Activated CD8-positive, alpha-beta memory T cell treated with anti-CD3 and anti-CD28 coated beads, Interleukin-2, amount 10 ng/mL, durations not matched to agents 7 days and 5 days (primary cell): ENCODE measurements at places on chromosomes 5 and 9. TPM values are rescaled to one million over a fixed set of nuclear protein-coding genes. Genes with fewer than 3 reads are reported as not detected.

- DNase-seq: no peak
Observed at GRCh38 chr9:89576404-89576839, 28.4 kb upstream of the GADD45G start.

DNA sequence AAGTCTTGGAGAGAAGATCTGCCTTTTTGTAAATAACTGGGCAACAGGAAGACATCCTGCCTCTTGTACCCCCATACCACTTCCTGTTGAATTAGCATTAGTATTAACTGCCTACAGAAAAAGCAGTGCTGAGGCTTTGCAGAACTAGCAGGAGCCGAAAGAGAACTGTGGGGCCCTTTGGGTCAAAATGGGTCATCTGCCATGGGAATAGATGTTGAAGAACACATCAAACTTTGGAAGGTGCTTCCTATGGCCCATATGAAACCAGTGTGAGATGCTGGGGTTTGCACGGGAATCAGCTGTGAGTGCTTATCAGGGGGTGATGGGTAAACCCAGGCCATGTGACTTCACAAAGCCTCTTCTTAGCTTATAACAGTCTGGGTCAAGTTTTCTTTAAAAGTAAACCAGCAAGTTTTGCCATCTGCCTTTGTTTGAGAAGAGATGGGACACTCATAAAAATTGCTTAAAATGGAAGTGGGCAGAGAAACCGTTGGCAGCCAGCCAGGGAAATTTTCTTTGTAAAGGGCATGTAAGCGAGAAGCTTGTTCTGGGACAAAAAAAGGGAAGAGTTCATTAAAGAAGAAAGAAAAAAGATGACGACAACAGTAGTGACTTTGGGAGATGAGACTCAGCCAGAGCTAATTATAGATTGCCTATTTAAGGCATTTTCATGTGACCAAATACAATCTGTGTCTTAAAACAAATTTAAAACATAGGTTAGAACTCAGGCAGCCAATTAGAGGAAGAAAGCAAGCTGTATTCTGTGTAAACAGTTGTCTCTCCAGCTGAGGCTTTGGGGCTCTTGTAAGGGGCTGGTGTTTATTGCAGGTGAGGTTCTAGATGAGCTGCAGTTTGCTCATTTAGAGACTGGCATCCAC, 4.4 kb downstream of the SLC25A25 start:
- DNase-seq: peak; percentile 60

GRCh38 chr5:1913578-1913977, 30.9 kb upstream of the IRX4 start:
- DNase-seq: no peak

GRCh38 chr9:135592625-135593024, 31.1 kb downstream of the PAEP start:
- DNase-seq: no peak

DNA sequence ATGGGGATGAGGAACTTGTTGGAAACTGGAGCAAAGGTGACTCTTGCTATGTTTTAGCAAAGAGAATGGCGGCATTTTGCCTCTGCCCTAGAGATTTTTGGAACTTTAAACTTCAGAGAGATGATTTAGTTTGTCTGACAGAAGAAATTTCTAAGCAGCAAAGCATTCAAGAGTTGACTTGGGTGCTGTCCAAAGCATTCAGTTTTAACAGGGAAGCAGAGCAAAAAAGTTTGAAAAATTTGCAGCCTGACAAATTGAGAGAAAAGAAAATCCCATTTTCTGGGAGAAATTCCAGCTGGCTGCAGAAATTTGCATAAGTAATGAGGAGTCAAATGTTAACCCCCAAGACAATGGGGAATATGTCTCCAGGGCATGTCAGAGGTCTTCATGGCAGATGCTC, 682.3 kb upstream of the ST8SIA4 start:
- DNase-seq: no peak

DNA sequence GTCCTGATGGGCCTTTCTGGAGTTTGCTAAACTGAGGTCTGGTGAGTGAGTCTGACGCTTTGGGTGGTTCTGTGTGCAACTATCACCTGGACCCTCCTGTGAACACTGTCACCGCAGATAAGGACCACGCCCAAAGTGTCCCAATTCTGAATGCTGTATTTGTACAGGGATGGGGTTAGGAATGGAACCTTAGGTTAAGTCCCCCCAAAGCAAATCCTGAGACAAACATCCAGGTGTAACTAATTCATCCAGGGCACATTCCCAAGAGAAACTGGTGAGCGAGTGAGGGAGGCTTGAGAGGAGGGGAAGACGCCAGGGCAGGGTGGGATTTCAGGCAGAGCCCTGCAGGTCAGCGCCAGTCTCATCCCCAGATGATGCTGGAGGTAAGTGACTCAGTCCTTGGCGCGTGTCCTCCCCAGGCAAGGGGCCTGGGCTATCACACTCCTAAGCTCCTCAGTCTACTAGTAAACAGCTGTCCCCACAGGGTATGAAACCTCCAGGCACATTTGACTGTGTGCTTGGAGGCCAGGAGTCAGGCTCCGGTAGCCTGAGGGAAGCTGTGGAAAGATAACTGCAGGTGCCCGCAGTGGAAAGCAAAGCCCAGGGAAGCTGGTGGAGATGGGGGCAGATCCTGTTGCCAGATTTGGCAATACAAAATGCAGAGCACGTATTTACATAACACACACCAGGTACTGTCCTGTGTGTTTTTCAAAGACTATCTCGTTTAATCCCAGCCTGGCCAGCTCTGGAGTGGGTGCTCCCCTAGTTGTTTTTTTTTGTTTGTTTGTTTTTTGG, 66.7 kb downstream of the IL6ST start:
- no peak for DNase-seq

DNA sequence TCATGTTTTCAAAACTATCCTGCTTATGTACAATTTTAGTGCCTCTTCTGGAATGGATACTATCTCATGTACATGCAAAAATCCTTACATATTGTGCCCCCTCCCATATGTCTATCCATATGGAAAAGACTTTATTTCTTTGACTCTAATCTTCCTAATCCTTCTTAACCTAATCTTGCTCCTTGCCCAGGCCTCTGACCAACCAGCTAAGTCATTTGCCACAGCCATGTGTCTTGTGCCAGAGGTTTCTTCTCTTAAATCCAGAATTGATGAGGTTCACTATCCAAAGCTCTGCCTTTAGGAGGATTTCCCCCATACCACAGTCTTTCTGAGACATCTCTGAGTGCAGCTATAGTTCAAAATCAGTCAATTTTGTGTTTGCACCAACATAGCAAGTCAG, 68.9 kb upstream of the RNF180 start:
- no peak for DNase-seq

DNA sequence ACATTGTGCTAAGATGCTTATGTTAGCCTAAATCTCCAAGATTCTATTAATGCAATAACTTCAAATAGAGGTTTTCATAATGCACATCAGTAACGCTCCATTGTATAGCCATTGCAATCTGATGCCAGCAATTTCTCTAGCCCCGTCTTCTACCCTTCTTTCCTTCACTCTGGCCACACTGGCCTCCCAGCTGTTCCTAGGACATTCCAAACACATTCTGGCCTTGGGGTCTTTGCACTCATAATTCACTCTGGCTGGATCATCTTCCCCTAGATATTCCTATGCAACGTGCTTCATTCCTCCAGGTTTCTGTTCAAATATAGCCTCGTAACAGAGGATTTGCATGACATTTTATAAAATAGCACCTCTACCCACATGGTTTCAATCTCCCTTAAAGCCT, 23.3 kb downstream of the FAM81B start:
- DNase-seq: no peak

GRCh38 chr9:124776954-124777648, at the start of gene OLFML2A:
Gene OLFML2A (plus strand): TSS chr9:124777133. CDS start chr9:124777271, 138 bp downstream.
- no peak for DNase-seq

- no peak for DNase-seq
Observed at GRCh38 chr5:31500256-31500655, 31.6 kb downstream of the DROSHA start.

DNA sequence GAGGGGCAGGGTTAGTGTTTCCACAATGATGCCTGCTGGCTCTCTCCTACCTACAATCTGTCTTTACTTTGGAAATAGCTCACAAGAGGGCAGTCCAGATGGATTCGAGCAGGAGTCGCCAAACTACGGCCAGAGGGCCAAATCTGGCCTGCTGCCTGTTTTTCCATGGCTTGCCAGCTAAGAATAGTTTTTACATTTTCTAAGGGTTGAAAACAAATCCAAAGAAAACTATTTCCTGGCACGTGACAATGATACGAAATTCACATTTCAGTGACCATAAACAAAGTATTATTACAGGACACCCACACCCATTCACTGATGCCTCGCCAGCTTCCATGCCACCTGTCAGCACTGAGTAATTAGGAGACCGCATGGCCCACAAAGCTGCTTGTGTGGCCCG, 162.9 kb upstream of the WWC1 start:
- DNase-seq: no peak

The TYRP1 gene
- total RNA-seq: not detected

The IFNB1 gene
- 1.1 TPM for total RNA-seq

The NTRK2 gene
- 2.9 TPM for total RNA-seq

The BHMT2 gene
- total RNA-seq: not detected

The MAMDC4 gene
- total RNA-seq: 15.5 TPM

The CDH10 gene
- total RNA-seq: not detected

The NUTM2F gene
- total RNA-seq: not detected

The PAIP2 gene
- total RNA-seq: 112 TPM

The SPATA31D4 gene
- total RNA-seq: not detected
